ENCODE measurements at places on chromosomes 7 and 10.

DNA sequence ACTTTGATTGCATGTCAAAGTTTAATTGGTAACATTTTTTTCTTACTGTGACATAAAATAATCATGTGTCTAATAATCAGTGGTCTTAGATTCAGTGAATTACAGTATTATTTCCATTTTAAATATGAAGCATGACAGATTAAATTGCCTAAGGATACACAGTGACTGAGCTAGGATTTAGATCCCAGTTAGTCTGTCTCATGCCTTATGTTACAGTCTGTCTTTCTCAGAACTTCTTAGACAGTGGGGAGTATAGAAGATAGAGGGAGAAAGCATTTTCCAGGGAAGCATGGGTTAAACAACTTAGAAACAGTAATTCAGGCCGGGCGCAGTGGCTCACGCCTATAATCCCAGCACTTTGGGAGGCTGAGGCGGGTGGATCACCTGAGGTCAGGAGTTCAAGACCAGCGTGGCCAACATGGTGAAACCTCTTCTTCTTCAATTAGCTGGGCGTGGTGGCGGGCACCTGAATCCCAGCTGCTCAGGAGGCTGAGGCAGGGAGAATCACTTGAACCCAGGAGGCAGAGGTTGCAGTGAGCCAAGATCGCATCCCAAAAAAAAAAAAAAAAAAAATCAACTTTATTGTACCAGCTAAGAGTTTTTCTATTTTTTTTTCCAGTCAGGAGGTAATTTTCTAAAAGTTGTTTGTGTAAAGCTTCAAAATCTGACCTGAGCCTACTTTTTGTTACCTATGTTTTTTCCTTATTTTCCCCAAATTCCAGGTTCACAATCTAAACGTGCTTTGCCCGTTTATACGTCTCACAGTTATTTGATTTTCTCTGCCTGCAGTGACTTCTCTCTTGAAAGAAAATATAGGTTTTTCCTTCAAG lies 3.3 kb downstream of the CASD1 start:
- no peak for DNase-seq

- no peak for DNase-seq
These were observed 100.2 kb upstream of the GPR26 start for GRCh38 chr10:123565691-123566660.

DNA sequence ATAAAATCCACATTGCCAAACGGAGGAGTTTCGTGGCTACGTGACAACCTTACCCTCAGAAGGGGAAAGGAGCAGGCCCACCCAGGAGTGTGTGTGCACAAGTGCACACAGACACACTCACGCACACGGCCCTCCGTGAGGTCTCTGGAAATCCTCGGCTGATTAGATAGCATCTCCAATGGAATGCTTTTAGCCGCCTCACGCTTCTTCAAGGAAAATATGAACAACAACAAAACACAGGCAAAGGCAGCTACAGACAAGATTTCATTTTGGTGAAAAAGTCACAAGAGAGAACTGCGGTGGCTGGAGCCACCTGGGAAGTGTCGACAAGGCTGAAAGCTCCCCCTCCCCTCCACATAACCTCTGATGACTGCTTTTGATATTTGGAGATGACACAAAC lies 391.8 kb upstream of the MKI67 start:
- DNase-seq = no peak

GRCh38 chr10:6578251-6578771 lies 1.8 kb downstream of the PRKCQ start:
- no peak for DNase-seq
